ENCODE measurements at places on chromosomes 12 and 14. TPM values are rescaled to one million over a fixed set of nuclear protein-coding genes. Genes with fewer than 3 reads are reported as not detected.

DNA sequence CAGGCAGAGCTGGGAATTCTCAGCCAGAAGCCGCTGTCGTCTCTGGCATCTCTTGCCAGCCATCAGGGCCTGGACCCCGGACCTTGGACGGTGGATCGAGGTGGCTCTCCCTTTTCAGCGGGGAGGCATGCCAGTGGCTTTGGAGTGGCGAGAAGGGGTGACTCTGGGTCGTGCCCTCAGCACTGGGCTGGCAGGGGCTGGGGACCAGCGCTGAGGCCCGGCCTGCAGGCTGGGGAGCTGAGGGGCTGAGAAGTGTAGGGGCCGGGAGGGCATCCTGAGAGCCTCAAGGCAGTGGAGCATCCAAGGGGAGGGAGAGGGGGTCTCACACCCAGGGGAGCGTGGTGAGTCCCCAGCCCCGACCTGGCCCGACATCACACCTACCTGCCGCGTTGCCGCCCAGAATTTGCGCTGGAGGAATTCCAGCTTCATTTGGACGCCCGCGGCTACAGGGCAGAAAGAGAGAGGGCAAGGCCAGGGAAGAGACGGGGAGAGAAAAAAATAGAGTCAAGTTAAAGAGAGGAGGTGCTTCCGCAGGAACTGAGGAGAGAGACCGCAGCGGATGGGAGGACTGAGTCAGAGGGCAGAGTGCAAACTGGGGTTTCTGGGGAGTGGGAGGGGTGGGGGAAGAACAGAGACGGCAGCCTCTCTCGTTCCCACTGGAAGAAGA, 9.0 kb upstream of the LRTM2 start:
- no peak for DNase-seq

DNA sequence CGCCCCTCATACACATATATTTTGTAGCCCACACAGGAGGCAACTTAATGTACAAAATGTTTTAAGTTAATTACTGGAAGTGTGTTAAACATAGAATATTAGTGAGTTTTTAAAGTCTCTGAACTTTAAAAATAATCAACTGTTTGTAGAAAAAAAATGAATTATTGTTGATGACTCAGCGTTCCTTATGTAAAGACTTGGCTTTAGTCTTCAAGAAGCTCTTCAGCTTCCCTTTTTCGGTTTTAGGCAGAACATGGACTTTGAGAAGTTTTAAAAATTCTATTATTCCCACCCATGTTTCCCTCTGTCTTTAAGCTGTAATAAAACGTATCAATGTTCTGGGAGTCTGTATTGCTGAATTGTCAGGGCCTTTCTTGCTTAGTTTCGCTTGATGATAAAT, 269.5 kb downstream of the FBXL14 start:
- DNase-seq, result no peak

Gene LRRC9
- not detected for total RNA-seq

DNA sequence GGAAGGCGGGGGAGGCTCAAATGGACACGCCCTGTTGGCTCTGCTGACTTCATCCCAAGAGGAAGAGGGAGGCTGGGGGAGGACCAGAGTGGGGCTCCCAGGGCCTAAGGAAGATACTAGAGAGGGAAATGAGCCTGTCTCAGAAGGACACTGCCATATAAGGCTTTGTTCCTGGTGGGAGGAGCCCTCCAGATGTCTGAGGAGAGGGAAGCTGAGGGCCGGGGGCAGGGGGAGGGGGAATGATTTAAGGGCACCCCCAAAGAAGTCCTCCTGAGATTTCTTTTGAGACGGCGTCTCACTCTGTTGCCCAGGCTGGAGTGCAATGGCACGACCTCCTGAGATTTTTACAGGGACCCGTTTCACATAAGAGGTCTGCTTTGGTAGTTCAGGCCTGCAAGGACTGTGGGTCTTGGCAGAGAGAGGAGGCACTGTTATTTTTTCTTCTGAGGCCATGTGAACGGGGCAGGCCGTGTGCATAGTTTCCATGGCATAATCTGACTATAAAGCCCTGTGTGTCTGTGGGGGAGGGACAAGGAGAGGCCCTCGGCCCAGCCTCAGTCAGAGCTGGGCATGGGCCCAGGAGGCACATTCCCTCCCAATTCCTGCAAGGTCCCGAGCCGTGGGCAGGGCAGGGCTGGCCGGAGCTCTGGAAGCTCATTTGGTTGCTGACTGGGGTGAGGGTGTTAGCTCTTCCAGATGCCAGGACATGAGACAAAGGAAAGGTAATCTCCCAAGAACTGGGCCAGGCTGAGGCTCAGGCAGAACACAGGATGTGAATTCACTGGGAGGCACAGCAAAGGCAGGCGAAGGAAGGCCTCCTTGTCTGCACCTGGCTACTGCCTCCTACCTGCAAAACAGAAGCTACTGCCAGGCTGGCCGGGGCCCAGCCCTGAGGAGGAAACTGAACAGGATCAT, 22.2 kb upstream of the PLEKHG3 start:
- DNase-seq, result no peak

Gene MMAB
- total RNA-seq, result 27.9 TPM

DNA sequence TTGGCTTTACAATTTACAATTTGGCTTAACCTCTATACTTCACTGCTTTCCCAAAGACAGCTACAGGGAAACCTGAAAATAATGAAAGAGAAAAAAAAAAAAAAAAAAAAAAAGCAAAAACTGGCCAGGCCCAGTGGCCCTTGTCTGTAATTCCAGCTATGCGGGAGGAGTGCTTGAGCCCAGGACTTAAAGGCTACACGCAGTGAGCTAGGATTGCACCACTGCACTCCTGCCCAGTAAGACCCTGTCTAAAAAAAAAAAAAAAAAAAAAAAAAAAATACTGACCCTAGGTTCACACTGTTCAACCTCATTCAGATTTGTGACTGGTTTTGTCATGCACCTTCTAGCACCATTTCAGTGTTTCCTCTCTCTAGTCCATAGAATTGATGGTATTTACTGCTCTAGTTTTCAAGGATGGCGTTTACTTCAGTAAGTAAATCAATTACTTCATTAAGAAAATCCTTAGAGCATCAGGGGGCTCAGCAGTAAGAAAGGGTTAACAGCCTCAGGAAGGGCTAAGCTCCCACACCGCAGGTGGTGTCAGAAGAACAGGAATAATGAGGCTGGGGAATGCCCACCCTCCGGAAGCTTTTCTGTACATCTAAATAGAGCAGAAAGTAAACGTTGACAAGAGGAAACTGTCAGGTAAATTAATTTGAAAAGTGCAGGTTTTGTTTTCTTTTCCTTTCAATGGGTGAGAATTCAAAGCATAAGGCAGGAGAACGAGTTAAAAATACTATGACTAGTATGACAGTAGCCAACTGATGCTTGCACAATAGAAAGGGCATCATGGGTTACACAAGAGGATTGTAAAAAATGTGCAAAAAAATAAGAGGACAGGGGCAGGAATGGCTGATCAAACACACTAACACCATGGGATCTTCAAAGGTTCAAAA, 115.0 kb upstream of the MDM1 start:
- no peak for DNase-seq

GRCh38 chr12:70508178-70508577, 129.1 kb downstream of the PTPRB start:
- no peak for DNase-seq

GRCh38 chr14:69505338-69506240, 21.1 kb downstream of the PLEKHD1 start:
- no peak for DNase-seq

DNA sequence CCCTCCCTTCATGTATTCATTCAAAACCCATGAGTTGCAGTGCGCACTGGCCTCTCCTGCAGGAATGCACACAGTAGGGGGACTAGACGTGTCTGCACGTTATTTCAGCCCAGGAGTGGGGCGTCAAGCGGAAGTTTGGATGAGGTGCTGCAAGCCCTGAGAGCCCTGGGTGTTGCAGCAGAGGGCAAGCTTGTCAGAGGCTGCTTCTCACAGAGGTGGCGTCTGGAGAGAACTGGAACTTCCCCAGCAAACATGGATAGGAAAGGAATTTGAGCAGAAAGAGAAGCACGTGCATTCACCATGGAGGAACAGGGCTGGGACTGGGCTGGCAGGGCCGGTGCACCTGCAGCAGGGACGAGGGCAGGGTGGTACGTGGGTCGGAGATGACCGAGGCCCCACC, 64.9 kb downstream of the TECPR2 start:
- DNase-seq, result peak; percentile 9

- DNase-seq, result no peak
These were observed 44.4 kb upstream of the GSG1 start for GRCh38 chr12:13147688-13148484.

DNA sequence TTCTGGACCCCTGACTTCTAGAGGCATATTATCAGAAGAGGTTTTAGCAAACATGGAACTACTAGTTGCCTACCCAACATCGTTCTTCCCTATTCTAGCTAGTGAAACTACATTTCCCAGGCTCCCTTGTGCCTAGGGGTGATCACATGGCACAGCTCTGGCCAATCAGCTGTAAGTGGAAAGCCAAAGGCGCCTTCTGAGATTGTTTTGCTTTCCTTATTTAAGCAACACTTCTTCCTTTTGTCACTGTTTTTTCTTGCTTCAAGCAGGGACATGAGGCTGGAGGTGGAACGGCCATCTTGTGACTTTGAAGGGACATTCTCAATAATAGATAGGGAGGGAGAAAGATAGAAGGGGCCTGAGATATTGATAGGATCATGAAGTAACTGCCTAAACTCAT, 136.7 kb downstream of the ZNF664 start:
- DNase-seq, result no peak

DNA sequence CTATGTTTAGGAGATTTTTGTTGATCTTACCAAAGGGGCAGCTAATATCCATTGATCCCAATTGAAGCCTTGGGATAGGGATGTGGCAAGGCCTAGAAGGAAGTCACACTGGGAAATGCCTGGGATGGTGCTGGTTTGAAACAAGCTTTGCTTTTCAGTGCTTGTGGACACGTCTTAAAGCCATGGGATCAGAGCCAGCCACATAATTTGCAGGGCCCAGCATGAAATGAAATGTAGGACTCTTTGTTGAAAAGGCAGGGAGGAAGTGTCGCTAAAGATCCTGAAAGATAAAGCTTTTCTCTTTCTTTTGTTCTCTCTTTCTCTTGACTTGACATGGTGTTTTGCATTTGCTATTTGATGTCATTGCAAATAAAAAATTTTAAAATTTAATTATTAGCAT, 5.0 kb downstream of the TTC9 start:
- no peak for DNase-seq

- DNase-seq, result no peak
These were observed 502.8 kb upstream of the RPL10L start for GRCh38 chr14:47154276-47154797.

- no peak for DNase-seq
These were observed 607.1 kb downstream of the SOX5 start for GRCh38 chr12:23342407-23342806.

Gene C14orf132
- total RNA-seq, result 24.9 TPM

Gene CRADD
- 16.1 TPM for total RNA-seq

GRCh38 chr12:107801150-107801549, 26.6 kb downstream of the ASCL4 start:
- no peak for DNase-seq

DNA sequence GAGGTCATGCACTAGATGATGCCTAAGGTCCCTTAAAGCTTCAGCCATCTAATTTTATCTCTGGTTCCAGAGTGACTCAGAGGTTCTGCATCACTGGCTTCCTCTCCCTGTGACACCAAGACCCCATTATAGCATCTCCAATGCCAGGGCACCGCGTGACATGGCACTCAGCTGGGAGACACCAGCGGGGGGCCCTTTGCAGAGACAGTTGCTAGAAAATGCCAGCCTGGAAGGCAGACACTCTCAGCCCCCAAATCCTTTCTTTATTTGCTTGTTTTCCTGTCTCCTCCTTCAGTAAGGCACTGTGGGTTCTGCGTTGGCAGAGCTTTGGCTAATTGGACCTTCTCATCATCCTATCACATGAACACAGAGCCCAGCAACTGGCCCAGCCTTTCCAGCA, 123.5 kb upstream of the VRK1 start:
- peak; percentile 37 for DNase-seq

DNA sequence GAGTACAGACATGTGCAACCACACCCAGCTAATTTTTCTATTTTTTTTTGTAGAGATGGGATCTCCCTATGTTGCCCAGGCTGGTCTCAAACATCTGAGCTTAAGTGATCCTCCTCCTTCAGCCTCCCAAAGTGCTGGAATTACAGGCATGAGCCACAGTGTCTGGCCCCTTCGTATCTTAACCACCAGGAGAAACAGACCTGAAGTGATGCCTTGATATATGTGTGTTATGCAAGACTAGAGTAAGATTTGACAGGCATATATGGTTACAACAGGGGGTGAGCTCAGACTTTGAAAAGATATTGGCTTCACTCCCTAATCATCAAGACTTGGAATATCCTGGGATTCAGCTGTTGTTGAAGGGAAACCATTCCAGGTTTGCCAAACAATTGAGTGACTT, 10.7 kb upstream of the GALNT6 start:
- no peak for DNase-seq

GRCh38 chr14:101019541-101019940, 116.0 kb upstream of the RTL1 start:
- DNase-seq, result peak; percentile 15

Gene LIN7A
- total RNA-seq, result 0.34 TPM

Gene PLD4
- total RNA-seq, result 0.84 TPM

- DNase-seq, result no peak
These were observed 9.6 kb downstream of the CNOT2 start for GRCh38 chr12:70252832-70253231.

GRCh38 chr14:42370056-42370455, 763.4 kb downstream of the LRFN5 start:
- DNase-seq, result no peak

- no peak for DNase-seq
These were observed 21.2 kb upstream of the SLC38A4 start for GRCh38 chr12:46847001-46847400.

DNA sequence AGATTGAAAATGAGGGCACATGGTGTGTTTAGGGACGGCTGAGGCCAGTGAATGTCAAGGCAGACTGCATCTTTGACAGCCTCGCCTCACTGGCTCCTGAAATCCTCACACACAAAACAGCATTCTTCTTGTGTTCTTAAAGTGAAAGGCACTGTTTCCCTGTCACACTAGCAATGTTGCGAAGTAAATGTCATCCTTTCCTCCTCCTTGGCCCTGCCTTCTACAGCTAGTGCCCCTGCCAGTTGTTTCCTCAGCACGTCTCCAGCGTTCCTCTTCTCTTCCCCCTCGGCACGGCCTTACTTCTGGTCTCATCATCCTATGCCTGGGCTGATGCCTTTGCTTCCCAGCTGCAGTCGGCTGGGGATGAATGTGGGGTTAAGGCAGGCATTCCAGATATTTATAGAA, 129.4 kb upstream of the DNM1L start:
- DNase-seq, result no peak

DNA sequence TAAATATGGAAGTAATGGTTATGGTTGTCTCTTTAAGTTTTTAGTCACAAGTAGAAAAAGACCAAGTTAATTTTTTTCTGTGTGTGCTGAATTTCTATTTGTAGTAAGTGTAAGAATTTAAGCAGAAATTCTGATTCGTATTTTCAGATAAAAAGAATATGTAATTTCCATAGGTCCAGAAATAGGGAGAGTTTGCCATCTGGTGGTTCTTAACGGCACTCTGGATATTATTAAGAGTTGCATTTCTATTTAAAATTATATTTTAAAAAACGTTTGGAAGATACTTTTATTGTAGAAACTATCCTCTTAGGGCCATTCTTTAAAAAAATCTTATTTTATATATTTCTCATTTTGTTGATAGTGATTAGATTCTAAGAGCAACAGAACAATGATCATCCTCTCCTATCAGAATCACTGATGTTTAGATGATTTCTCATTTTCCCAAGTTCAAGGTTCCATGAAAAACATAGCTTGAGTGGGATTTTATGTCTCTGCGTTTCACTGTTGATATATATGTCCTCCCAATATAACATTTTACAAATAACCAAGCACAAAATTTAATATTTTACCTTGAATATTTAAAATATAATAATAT, 88.3 kb downstream of the LRRK2 start:
- DNase-seq, result no peak

Data from lower leg skin (tissue), 4 donors.